Cortex of kidney (tissue), 1 donor: ENCODE measurements at places on chromosomes 5 and 9.

GRCh38 chr9:2611961-2612360 lies 9.6 kb upstream of the VLDLR start:
- no peak for DNase-seq

GRCh38 chr5:66639037-66639436 lies 42.8 kb downstream of the MAST4 start:
- no peak for DNase-seq

DNA sequence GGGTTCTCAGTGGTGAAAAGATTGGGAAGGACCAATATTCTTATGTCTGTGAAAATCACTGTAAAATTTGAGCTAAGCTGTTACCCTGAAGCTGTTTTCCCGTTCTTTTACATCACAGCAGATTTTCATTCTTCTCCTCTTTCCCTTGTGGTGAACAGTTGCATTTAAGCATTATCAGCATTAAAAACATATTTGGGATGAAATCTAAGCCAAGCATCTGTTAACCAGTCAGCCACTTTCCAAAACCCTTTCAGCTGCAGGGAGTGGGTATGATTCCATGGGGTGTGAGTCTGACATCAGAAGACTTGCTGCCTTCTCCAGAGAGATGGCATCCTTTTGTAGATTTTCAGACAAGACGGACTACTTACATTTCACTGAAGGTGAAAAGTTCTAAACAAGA lies 97.2 kb downstream of the TRIO start:
- DNase-seq = no peak

DNA sequence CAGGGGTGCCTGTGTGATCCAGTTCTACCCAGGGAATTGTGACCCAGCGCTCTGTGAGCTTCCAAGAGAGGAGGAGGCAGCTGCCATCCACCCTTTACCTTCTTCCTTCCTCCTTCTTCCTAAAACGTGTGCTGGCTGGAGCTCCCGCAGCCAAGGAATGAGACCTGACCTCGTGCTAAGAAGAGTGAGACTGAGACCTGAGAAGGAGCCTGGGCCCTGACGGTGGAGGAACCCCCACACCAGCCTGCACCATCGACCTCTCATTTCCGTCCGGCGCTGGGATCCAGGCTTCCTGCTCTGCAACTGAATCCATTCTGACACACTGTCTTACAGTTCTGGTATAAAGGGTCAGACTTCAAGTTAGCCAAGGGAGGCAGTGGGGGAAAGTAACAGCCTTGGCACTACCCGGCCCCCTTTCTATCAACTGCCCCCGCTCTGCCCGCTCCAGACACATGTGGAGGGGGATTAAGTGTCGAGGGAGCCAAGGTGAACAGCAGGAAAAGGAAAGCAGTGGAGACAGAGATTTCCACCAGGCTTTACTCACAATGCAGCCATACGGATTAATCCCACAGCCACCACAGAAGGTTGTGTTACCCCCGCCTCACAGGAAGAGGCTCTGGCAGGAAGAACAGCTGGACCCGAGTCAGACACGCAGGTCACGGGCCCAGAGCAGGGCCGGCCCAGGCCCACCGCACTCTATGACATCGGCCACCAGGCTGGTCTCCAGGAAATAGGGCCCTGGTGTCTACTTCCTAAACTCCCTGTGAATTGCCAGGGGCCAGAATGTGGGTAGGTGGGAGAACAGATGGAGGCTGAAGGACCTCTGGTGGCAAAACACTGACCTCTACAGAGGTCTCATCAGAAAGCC lies 15.8 kb downstream of the MGAT1 start:
- DNase-seq = no peak

DNA sequence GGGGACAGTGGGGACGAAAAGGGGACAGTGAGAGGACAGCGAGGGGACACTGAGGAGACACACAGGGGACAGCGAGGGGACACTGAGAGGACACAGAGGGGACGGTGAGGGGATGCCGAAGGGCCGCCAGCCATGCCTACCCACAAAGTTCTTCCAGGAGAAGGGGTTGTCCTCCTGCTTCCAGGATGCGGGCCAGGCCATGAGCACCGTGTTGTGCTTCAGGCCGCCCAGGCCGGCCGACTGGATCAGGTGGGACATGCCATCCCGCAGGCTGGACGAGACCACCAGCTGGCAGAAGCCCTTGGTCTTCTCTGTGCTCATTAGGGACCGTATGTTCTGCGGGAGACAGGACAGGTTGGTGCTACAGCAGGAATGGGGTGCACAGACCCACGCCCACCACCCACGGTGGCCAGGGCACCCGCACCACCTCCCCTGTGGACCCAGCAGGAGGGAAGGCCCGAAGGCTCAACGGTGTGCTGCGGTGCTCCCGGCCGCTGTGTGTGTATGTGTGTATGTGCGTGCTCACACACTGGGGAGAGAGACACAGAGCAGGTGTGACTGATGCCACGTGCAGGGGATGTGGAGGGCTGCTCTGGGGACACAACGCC lies 46.6 kb downstream of the SLC12A7 start:
- DNase-seq = no peak

- no peak for DNase-seq
These were observed 192.4 kb downstream of the DOCK8 start for GRCh38 chr9:406886-407654.

DNA sequence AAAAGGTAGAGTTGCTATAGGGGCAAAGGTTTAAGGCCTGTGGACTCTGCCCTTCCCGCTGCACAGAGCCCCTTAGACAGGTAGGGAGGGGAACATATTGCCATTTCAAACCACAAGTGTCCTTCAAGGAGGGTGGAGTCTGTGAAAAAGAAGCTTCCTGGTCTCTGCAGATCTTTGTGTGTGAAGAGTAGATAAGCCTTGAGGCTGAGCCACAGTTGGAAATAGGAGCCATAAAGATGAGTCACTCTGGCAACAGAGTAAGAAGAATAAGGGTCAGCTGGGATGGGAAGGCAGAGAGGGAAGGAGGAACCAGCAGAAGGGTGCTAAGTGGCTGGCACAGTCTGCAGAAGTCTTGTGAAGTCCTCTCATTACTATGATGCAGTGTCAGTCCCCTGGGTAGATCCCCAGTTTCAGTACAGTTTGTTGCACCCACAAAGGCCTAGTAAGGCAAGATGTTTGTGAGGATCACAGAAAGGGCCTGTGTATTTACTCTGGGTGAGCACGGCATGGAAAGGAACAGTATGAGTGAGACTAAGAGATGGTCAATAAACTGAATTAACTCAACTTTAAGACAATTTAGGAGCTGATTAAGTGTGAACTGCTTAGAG lies 18.1 kb downstream of the GRXCR2 start:
- DNase-seq = no peak

DNA sequence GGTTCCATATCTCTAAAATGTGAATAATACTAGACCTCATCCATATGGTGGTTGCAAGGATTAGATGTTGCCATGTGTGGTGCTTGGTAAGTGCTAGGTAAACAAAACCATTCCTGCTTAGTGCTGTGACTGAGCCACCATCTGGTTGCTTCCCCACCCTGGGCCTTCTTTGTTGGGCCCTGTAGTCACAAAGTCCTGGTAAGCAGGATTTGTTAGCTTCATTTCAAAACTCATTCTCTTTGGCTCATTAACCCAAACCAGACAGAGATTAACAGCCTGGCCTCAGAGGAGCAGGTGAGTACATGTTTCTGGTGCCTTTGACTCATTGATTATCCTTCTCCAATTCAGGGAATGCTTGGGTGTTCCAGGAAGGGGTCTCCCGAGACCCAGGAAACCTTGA lies 240.2 kb downstream of the ARHGAP26 start:
- DNase-seq = no peak

GRCh38 chr5:149133795-149134777 lies 7.2 kb upstream of the ABLIM3 start:
- no peak for DNase-seq

- no peak for DNase-seq
These were observed 117.5 kb downstream of the SLC1A3 start for GRCh38 chr5:36723912-36724311.

DNA sequence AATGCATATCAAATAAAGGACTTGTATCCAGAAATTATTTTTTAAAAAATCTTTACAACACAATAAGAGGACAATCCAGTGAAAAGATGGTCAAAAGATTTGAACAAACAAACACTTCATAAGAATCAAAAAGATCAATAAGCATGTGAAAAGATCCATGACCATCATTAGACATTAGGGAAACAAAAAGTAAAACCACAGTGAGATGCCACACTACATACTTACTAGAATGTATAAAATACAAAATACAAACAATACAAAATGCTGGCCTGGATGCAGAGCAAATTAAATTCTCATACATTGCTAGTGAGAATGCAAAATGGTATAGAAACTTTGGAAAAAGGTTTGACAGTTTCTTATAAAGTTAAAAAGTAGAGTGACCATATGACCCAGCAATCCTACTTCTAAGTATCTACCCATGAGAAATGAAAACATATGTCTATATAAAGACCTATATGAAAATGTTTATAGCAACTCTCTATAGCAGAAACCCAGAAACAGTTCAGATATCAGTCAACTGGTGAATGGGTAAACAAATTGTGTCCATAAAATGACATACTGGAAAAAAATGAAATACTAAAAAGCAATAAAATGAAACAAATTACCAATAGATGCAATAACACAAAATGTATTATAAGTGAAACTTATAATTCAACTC lies 426.1 kb downstream of the RAB3C start:
- DNase-seq = no peak

DNA sequence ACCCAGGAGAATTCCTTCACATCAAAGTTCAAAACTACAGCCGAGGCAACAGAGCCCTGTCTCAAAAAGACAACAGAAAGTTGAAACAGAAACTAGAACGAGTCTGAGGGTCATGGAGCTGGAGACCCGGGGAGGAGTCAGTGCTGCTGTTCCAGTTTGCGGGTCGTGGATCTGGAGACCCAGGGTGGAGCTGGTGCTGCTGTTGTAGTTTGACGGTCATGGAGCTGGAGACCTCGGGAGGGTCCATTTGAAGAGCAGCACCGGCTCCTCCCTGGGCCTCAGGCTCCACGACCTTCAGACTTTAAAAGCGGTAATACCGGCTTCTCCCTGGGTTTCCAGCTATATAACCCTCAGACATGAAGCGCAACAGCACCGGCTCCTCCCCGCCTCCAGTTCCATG lies 13.0 kb upstream of the LCN15 start:
- DNase-seq = no peak

DNA sequence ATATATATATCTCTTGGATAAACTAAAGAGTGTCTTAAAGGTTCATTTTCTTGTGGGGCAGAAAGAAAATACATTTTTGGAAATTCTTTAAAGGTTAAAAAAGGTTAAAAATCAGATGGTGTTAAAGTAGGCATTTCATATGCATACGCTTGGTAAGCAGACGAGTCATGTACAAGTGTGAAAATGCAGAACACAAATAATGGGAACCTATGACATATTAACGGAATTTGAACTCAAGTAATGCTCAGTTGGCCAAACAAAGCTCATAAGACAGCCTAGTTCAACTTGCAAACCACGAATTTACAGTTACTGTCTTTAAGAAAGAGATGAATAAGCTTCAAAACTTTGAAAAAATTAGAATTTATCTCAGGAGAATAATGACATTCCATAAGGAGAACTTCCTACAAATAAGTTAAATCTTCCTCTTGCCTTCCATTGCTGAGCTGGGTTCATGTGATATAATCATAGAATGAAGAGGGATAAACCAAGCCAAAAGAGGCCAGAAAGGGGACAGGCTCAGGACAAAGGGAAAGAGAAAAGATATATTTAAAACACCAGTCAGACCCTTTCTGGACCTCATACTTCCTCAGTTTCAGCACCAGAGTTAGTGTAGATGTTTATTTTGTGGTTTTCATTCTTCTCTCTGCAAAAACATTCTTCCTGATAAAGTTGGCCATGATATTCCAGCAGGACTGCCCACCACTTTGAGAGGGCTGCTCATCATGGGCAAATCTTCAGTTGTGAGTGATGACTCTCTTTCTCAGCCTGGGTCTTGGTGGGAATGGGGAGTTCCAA lies 256.7 kb upstream of the CD180 start:
- no peak for DNase-seq

DNA sequence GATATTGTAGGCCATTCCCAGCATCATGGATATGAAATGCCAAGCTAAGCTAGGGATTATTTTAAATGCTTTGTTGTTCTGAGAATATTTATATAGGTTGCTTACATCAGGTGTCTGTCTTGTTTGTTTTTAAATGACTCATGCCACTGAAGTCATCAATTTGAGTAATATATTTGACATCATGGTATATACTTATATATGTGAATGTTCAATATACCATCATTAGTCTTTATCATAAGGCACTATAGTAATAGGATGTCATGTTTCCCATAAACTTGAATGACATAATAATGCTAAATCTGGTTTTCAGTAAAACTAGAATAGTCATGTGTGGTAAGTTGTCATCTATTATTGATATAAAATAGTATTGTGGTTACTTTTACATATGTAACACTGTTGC lies 13.1 kb downstream of the C9orf85 start:
- DNase-seq = no peak

GRCh38 chr5:51961154-51961562 lies 577.9 kb downstream of the ISL1 start:
- no peak for DNase-seq

DNA sequence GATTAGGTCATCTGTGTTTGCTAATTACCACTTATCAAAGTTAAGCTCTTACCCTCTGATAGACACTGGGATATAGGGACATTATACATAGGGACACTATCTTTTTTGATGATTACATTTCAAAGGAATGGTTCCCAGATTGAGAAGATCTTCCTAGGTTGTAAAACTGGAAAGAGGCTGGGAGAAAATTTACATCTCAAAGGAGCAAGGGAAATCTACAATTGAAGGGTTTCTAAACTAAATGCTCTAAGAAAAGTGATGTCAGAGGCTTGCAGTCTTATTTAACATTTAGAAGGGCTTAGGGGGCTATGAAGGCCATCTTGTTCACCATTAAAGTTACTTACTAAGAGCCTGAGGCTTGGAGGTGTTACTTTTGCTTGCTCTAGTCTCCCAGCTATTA lies 242.8 kb downstream of the PRR16 start:
- DNase-seq = no peak

- DNase-seq = no peak
These were observed 65.3 kb downstream of the KCNN2 start for GRCh38 chr5:114427204-114427603.

DNA sequence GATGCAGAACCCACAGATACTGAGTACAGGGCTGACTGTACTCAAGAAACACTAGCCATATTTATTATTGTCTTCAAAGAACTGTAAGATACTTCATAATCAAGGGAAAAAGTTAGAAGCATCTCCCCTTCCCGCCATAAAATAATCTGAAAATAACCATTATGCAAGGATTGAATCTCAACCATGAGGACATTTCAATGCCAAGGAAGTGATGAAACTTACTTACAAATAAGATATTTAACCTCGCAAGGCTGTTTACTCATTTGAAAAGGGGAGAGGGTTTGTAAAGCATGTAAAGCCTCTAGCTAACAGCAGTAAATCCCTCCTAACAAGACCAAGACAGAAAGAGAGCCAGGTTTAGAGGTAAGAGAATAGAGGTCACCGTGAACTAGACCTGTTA lies 6.3 kb downstream of the MYO10 start:
- DNase-seq = no peak

GRCh38 chr9:68794898-68795297 lies 89.9 kb downstream of the PIP5K1B start:
- no peak for DNase-seq
